ENCODE measurements at places on chromosomes 2 and 18. TPM values are rescaled to one million over a fixed set of nuclear protein-coding genes. Genes with fewer than 3 reads are reported as not detected.

Gene SERPINB4
- total RNA-seq = not detected

Gene PSD4
- 1.2 TPM for total RNA-seq

Gene ZSCAN30
- 10.5 TPM for total RNA-seq

Gene GPR39
- total RNA-seq = not detected

Gene CERKL
- total RNA-seq = not detected

Gene NAT8
- not detected for total RNA-seq

Gene G6PC2
- not detected for total RNA-seq

Gene RGPD4
- not detected for total RNA-seq

Gene HJURP
- total RNA-seq = 1.1 TPM

Gene CPO
- 1.1 TPM for total RNA-seq

Gene CXCR4
- total RNA-seq = 6.6 TPM

Gene FAM124B
- total RNA-seq = 1.8 TPM

Gene TXNDC2
- not detected for total RNA-seq

Gene CYTIP
- total RNA-seq = 1.9 TPM

Gene B3GNT2
- 4.4 TPM for total RNA-seq

All from gastrocnemius medialis (tissue), 4 donors.